C1 segment of cervical spinal cord (tissue), 14 donors: ENCODE measurements at places on chromosomes 5 and 9.

- peak; percentile 75 for DNase-seq
Observed at GRCh38 chr9:121285835-121286687, 18.1 kb downstream of the GSN start.

DNA sequence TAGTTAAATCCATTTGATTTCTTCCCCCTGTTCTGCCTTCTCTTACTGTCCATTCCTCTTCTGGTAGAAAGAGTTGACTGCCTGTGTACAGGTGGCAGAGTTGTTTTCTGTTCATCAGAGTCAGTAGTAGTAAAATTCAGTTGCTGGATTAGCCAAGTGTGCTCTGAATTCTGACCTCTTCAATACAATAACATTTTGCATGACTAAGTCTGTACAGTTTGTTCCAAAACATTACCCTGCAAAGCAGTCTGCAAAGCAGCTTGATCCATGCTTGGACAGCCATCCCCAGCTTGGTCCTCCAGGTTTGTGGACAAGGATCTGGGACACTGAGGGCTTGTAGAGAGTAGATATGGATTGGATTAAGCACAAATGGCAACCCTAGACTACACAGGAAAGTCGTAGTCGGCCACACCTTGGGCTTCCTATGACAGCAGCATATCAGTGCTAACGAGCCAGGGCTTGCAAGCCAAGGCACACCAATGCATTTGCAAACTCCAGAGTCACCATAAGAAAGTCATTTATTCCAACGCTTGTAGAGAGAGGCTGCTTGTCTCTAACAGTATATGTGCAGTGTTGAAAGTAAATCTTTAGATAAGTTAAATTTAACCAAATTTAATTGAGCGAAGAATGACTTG lies 25.2 kb downstream of the IL12B start:
- no peak for DNase-seq

DNA sequence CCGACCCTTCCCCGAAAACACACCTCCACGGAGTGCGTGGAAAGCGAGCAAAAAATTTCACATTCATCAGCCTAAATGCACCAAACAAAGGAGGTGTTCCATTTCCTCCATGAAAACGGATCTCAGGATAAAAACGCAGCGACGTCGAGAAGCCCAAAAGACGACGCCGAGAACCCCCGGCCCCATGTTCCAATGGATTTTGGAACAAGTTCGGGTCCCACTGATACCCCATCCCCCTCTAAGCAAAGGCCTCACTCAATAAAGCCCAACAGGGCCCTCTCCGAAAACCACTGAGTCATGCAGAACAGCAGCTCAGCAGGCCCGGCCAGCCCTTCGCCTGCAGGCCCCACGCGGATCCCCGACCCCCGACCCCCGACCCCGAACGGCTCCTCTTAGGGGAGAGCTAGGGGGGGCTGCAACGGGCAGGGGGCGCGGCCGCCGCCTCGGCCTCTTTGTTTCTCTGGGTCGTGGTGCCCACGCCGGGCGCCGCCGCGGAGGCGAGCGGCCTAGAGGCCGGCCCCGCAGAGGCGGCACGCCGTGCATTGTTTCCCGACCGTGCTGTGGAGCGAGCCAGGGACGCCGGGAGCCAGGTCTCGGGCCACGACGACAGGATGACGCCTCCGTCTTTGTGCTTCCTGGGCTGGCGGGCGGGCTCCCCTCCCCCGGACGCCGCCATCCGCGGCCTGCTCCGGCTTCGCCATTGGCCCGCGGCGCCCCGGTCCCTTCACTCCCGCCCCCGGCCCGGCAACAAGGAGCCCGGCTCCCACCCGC lies 915 bp downstream of the ZFAND5 start:
- peak; percentile 66 for DNase-seq

DNA sequence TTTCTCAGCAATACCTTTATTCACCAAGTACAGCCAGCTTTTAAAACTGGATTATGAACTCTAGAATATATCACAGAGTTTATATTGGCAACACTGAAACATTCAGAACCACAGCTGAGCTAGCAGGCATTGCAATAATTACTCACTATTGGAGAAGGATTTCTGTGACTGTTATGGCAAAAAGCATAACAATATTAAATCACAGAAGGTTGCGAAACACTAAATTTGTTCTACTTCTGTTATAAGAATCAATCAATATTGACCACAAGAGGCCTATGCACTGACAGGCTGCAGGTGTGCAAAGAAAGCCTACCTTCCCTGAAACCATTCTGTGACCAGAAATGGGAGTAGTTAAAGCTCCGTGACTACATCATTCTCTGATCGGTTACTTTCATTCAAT lies 59.2 kb downstream of the AP3B1 start:
- no peak for DNase-seq

DNA sequence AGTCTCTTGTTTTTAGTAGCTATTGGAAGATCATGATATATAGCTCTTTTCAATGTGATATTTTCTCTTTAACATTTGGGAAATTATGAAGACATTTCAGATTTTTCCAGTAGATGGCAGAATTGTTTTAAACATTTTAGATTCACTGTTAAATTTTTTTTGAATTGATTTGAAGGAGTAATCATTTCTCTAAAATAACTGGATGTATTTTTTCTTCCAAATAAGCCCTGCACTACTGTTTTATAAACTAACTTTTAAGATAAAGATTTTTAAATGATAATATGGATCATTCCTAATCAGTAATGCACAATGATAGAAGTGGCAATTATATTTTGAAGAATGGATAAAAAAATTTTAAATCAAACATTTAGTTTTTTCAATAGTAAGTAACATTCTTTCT lies 14.2 kb downstream of the NDUFAF2 start:
- no peak for DNase-seq

DNA sequence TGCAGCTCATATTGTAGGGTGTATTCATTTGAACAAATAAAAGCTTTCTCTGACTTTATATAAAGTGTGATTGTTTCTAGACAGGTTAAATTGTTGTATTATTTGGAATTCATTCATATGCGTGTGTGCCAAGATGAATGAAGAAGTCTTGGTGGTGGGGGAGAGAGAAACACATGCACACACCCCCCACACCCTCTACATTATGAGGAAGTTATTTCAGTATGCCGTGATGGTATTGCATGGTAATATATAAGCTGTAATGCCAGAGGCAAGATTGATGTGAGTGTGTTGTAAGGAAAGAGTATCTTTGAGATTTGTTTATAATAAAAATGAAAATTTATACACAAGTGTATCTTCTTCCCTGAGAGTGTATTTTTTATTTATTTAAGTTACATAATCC lies 71.0 kb downstream of the IPO11 start:
- no peak for DNase-seq

DNA sequence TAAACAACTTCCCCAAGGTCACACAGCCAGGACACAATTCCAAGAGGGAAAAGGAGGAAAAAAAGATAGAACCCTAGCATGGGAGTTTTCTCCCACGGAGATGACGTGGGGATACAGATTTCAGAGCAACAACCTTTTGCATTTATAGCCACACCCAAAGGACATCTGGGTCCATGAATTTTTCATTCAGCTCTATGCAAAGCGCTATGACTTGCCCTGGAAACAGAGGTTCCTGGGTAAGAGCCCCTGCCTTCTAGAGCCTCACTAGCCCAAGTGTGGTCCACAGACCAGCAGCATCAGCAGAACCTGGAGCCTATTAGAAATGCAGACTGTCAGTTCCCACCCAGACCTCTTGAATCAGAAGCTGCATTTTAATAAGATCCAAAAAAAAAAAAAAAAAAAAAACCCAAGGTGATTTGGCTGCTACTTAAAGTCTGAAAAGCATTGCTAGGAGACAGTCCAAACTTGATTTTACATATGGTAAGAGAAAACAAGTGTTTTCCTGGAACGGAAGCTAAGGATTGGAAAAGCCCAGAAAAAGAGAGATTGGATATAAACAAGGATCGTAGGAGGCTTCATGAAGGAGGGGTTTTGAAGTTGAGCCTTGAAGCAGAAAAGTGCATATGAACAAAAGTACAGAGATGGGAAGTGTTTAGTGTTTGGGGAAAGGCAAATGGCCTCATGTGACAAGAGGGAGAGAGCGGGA lies 17.6 kb upstream of the ADAM19 start:
- DNase-seq = no peak

DNA sequence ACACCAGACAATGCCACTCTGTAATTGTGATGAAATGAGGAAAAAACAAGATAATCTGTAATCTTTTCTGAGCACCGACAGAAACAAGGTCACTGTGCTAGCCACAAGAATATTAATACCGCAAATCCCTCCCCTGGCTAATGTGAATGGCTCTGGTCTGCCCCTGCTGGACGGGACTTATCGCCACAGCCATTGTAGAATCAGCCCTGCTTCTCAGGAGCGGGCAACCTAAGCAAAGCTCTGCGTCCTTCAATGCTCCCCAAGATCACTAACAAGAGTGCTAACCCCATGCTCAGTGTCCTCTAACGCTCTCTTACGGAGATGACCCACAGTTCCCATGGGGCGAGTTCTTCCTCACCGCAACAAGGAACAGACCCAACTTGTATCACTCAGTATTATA lies 42.7 kb downstream of the OR2V1 start:
- DNase-seq = no peak

DNA sequence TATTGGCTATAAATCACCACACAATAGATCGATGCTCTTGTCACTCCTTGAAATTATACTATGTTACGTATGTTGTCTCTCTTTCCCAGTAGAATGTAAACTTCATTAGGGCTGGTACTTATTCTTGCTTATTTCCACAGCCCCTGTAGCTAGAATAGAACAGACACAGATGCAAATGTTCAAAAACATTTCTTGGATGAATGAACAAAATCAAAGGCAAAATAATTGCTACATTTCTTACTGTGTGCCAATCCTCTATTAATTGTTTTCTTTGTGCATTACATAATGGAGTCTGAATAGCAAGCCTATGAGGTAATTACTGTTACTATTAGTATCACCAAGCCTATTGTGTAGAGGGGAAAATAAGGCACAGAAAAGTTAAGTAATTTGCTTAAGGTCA lies 725 bp upstream of the OR13C2 start:
- DNase-seq = no peak

- DNase-seq = no peak
Observed at GRCh38 chr5:178116143-178116885, 3.0 kb downstream of the N4BP3 start.

GRCh38 chr9:106621313-106622163 lies 241.4 kb upstream of the ZNF462 start:
- peak; percentile 31 for DNase-seq

GRCh38 chr9:124370896-124371582 lies 44.2 kb downstream of the PSMB7 start:
- DNase-seq = no peak

GRCh38 chr9:93376411-93376810 lies 75.1 kb upstream of the FAM120A start:
- no peak for DNase-seq

GRCh38 chr5:102537011-102537410 lies 38.2 kb upstream of the SLCO6A1 start:
- DNase-seq = no peak

DNA sequence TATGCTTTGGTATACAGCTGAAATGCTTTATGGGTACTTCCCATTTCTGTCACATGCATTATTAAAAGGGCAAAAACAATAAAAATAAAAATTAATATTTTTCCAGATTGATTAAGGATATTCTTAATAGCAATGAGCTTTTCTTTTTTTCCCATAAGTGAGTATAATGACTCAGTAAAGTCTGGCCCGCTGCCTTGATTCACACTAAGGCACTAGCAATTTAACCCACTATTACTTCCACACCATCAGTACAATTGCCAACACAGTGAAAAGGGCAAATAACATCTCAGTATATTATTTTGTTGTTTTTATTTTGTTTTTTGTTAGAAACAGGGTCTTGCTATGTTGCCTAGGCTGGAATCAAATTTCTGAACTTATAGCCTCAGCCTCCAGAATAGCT lies 150.1 kb downstream of the RNF180 start:
- no peak for DNase-seq

DNA sequence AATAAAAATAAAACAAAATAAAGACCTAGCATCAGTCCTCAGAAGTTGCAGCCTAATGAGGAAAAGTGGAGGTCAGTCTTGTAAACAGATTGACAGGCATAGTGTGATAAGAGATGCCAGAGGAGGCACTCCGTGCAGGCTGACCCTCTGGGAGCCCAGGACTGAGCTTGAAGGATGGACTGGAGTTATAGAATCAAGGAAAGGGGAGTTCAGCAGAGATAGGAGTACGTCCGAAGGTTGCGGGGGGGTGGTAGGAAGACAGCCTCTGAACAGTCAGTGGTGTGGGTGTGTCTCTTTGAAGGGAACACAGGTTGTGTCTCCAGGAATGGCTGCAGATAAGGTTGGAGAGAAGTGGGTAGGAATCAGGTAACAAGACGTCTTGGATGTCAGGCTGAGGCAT lies 126.1 kb upstream of the CPEB4 start:
- no peak for DNase-seq

DNA sequence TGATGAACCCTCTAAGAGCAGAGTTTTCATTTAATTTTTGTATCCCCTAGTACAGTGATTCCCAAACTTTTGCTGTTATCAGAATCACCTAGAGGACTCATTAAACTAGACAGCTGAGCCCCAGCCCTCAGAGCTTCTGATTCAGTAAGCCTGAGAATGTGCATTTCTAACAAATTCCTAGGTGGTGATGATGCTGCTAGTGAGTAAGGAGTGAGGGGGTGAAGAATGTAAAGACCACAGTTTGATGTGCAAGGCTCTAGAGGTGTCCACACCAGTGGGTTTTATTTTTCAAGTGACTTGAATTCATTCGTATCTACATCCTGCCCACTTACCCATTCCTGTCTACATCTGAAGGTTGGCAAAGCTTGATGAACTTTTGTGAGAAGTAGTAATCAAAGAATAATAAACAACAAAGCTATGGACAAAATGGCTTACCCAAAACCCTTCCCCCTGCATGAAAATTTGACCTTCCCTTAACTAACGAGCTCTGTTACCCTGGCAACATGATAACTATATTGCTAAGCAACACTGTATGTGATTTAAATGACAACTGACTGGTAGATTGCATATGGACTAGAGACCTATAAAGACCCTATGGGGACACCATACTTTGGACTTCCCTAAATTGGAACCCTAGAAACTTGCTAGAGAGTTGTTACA lies 35.2 kb downstream of the DTWD2 start:
- no peak for DNase-seq

- no peak for DNase-seq
Observed at GRCh38 chr9:7961076-7961475, 161.5 kb upstream of the DMAC1 start.

GRCh38 chr9:101778332-101778731 lies 39.9 kb upstream of the GRIN3A start:
- DNase-seq = no peak

- no peak for DNase-seq
Observed at GRCh38 chr9:133275105-133276000, at the start of gene ABO. Gene ABO (minus strand): TSS chr9:133275201.

- no peak for DNase-seq
Observed at GRCh38 chr5:173963182-173963838, 25.7 kb upstream of the C5orf47 start.
